ENCODE measurements at places on chromosomes 5 and 9. TPM values are rescaled to one million over a fixed set of nuclear protein-coding genes. Genes with fewer than 3 reads are reported as not detected.

PCDHA5 gene
- 0.41 TPM for total RNA-seq

FOXD4L3 gene
- not detected for total RNA-seq

PRRX2 gene
- 2.1 TPM for total RNA-seq

GABRA1 gene
- total RNA-seq: 0.29 TPM

SUSD3 gene
- 15.6 TPM for total RNA-seq

OR1N1 gene
- not detected for total RNA-seq

OR1J2 gene
- total RNA-seq: not detected

TMEFF1 gene
- total RNA-seq: 9.9 TPM

PCSK1 gene
- 0.18 TPM for total RNA-seq

SLC34A1 gene
- total RNA-seq: 166 TPM

ZFP37 gene
- total RNA-seq: 4.7 TPM

GADD45G gene
- 8.6 TPM for total RNA-seq

PHF24 gene
- 0.23 TPM for total RNA-seq

FRRS1L gene
- total RNA-seq: 3.7 TPM

AJM1 gene
- 1.5 TPM for total RNA-seq

PCDHB8 gene
- total RNA-seq: 2.6 TPM

TMEM232 gene
- total RNA-seq: 7.3 TPM

FOXD4L6 gene
- not detected for total RNA-seq

DOK3 gene
- 11.3 TPM for total RNA-seq

OR13C9 gene
- total RNA-seq: 0.58 TPM

IFNA13 gene
- total RNA-seq: not detected

CD74 gene
- 619 TPM for total RNA-seq

PTPN3 gene
- 30.4 TPM for total RNA-seq

HTR4 gene
- total RNA-seq: 0.35 TPM

OLFML2A gene
- 33.7 TPM for total RNA-seq

PPP3R2 gene
- 0.23 TPM for total RNA-seq

DAB2 gene
- total RNA-seq: 101 TPM

SPEF2 gene
- total RNA-seq: 35.0 TPM

FGF10 gene
- total RNA-seq: 10.9 TPM

PDE6A gene
- total RNA-seq: 0.06 TPM

ATG10 gene
- 6.7 TPM for total RNA-seq

RNF208 gene
- 4.1 TPM for total RNA-seq

Measured in metanephros (tissue), 2 donors.